ENCODE measurements at places on chromosomes 11 and 22. TPM values are rescaled to one million over a fixed set of nuclear protein-coding genes. Genes with fewer than 3 reads are reported as not detected.

Gene OR56A1
- total RNA-seq = not detected

Gene UBE2L3
- total RNA-seq = 23.6 TPM

Gene DUSP8
- total RNA-seq = 0.44 TPM

Gene OR51E1
- total RNA-seq = not detected

Gene TECTA
- 0.87 TPM for total RNA-seq

Gene CD44
- total RNA-seq = 419 TPM

Gene GAS2
- 1.6 TPM for total RNA-seq

Gene NPTXR
- total RNA-seq = 4.6 TPM

Gene SMTNL1
- not detected for total RNA-seq

Gene NOX4
- 6.7 TPM for total RNA-seq

Gene OR9Q1
- not detected for total RNA-seq

Gene OR52I2
- total RNA-seq = under 0.01 TPM

Data from uterine smooth muscle cell (primary cell).